ENCODE measurements at places on chromosomes 6 and 20.

DNA sequence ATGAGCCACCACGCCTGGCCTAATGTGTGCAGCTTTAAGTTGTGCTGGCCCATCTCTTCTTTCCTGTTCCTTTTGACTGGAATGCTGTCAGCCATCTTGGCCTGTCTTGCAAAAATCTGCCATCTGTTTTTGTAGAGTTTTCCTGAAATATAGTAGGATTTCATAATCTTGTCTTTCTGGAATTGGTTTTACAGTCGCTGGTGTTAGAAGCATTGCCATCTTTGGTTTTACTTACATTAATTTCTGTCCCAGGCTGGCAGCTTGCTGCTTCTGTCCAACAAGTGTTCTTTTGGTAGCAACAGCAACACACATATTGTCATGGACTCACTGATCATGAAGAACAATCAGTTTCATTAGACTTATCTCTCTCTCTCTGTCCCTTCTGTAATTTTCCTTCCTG lies 29.1 kb upstream of the TULP1 start:
- DNase-seq: no peak

DNA sequence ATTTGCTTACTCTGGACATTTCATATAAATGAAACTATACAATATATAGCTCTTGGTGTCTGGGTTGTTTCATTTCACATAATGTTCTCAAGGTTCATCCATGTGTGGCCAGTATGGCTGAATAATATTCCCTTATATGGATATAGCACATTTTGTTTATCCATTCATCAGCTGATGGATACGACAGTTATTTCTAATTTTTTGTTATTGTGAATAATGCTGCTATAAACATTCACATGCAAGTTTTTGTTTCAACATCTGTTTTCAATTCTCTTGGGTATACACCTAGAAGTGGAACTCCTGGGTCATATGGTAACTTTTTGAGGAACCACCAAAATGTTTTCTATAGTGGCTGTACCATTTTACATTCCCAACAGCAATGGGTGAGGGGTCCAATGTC lies 101.1 kb downstream of the CDK19 start:
- DNase-seq: no peak

DNA sequence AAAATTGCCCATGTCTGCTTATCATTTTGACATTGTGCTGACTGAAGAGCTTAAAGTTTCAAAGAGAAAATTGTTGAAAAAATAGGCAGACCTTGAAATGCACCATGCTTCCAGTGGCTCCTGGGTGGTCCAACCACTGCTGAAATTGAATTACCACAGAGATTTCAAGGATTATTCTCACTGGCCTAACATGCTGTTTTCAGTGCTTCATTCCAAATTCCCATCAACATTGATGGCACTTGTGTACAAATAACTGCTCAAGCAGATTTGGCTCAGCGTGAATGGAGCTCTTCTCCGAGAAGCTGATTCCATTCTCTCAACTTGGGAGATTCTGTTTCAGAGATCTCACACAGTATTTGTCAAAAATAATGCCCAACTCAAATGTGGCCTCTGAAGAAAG lies 75.5 kb downstream of the LAMA4 start:
- DNase-seq: no peak

DNA sequence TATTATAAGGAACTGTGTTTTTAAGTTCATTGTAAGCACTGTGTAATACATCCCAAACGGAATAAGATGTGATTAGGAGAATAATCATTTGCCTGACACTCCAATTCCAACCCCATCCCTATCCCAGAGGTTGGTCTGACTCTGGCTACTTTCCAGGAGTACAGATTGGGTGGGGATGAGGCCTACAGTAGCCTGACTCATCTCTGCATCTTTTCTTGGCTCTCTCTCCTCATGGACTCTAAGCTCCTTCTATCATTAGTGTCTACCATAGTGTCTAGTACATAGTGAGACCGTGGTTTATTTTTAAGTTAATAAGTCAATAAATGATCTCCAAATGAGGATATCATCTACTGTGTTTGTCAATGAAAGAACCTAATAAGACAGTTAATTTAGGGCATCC lies 92.2 kb upstream of the CNKSR3 start:
- DNase-seq: no peak

GRCh38 chr6:132058975-132059374 lies 107.8 kb upstream of the CCN2 start:
- no peak for DNase-seq

GRCh38 chr6:168413856-168414255 lies 27.1 kb upstream of the SMOC2 start:
- no peak for DNase-seq

- no peak for DNase-seq
Observed at GRCh38 chr6:22526736-22527135, 42.6 kb upstream of the HDGFL1 start.

GRCh38 chr20:33773412-33774089 lies 37.6 kb upstream of the CHMP4B start:
- DNase-seq: no peak

DNA sequence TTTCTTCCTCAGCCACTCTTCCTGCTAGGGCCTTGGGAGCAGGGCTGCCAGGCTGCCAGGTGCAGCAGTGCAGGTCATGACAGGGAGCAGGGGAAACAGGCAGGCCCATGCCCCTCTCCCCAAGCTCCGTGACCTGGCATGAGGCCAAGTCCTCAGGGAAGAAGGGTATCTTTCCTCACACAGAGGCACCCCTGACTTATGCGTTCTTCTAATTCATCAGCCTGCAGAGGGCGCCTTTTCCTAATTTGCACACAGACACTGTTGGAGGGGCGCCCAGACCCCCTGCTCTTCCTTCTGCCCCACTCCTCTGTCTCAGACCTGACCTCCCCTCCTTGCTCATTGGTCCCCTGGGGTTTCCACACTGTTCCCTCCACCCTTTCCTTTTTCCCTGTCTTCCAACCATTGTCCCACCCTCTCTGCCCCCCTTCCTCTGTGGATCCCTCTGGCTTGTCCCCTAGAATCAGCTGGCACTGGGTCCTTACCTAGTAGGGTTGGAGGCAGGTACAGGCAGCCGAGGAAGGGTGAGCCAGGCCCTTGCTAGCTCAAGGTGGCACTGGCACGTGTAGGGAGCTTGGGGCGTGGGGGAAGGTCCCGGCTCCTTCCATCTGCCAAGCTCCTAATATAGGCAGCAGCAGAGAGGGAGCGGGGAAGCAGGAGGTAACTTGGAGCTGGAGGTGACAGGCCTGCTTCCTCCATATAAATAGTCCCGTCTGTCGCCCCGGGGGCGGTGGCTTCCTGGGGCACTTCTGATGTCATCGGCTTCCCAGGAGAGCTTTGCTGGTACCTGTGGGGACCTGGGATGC lies 154.9 kb upstream of the MLN start:
- DNase-seq: no peak

DNA sequence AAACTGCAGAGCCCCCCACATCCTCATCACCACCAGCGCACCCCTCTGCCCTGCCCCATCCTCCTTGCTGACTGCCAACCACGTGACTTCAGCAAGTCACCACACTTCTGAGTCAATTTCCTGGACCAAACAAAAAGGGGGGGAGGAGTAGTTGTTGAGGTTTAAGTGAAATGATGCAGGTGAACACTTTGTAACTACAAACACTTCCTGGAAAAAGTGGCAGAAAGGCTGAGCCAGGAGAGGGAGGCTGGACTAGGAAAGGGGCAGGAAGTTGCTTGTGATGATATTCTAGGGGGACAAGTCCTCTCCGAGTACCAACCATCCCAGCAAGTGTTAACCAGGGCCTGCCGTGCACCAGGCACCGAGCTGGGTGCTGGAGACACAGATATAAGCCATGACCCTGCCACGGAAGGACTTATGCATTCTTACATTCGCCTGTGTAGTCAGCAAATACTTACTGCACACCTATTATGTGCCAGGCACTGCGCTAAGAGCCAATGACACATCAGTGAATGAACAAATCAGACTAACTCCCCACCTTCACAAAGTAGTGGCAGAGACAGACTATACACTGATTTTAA lies 67.3 kb downstream of the PREX1 start:
- DNase-seq: peak; percentile 43

DNA sequence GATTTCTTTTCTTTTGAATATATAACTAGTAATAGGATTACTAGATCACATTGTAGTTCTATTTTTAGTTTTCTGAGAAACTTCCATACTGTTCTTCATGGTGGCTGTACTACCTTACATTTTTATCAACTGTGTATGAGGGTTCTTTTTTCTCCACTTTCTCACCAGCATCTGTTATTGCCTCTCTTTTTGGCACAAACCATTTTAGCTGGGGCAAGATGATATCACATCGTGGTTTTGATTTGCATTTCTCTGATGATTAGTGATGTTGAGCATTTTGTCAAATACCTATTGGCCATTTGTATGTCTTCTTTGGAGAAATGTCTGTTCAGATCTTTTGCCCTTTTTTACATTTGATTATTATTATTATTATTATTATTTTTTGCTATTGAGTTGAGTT lies 86.1 kb upstream of the TCF21 start:
- no peak for DNase-seq

DNA sequence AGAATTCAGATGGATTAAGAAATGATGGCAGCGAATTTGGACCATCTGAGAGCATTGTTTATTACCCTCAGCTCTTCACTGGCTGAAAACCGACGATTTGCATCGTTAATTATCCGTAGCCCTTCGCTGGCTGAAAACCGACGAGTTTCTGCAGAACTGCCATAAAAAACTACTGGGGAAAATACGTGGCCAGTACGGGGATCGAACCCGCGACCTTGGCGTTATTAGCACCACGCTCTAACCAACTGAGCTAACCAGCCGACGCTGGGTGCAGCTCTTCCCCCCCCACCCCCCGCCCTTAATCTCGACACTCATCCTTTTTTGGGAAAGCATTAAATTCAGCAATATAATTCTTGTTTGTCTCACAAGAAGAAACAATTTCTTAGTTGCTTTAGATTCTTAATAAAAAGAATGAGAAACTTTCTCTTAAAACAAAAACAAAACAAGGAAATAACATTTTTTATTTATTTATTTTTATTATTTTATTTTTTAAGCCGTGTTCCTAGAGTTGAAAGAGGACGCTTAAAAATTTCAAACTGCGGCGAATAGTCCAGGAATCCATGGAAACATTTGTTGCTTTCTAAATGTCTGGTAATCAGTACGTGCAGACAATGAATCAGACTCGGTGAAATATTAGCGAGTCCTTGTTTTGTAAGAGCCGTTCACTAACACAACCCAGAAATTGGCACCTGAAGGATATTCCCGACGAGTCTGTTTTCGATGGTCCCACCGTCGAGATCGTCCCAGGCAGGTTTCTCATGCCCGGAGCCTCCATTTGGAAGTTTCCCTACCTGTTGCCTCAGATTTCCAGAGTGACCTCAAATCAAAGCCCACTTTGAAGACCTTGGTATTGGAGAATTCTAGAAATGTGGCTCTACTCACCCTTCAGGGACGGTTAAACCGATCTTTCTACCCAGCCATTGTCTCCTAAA lies 27.8 kb downstream of the PRSS16 start:
- no peak for DNase-seq

DNA sequence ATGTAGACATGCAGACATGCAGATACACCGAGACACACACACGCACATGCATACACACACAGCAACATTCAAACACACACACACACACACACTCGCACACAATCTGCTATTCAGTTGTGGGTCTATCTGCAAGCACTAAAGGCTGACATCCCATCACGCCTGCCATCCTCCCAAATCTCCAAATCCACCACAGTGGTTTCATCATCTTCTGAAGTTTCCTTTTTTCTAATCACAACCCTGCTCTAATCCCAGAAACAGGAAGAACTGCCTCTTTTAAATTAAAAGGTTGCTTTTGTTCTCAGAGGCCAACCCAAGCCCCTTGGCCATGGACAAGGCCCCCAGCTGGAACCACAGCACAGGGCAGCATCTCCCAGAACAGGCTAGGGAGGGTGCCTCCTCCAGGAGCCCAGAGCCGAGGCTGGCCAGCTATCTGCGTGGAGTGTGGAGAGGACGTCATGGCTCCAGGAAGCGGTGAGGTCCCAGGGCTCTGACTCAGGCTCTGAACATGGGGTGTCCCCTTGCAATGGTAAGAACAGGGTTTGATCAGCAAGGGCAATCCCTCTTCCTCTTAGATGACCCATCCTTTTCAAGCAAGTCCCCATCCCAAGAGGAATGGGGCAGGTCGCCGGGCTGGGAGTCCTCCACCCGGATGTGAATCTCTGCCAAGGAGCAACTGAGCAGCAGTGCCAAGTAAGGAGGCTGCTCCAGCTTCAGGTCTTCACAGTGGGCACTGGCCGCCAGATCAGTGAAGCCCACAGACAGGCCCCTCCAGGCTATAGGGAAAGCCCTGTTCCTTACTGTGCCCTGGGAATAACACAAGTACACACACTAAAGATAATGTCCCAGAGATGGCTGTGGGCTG lies 14.7 kb downstream of the FOXF2 start:
- DNase-seq: no peak

DNA sequence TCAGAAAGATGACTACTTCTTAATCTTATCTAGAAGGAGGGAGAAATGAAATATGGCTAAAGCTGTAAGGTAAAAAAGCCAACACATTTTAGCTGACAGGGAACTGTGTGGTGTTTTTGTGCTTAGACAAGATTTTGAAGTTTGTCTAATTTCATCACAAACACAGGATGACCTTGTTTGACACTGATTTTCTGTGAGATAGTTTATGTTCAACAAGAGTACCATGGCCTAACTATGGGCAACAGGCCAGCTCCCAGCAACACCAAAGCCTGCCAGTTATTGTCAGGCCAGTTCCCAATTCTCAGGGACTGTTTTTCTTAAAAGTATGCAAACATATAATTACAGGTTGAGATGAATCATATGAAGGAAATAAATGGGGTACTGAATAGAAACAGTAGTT lies 5.5 kb upstream of the ABCF1 start:
- DNase-seq: no peak

DNA sequence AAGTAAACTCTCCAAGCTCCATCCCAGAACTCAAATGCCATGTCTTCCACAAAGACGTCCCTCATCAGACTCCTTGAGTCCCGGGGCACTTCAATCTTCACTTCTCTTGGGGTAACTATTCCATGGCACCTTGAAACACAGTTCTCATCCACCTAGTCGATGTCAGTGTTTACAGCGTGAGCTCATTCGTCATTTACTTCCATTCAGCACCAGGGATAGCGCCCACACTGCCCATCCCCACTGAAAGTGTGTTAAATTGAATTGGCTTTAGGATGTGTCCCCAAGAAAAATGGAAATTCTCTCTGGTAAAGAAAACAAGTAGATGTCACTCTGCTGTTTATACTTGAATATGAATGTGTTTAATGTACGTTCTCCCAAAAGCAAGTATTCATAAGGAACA lies 31.3 kb downstream of the KCNK15 start:
- DNase-seq: no peak

- no peak for DNase-seq
Observed at GRCh38 chr6:119459207-119459974, 109.8 kb upstream of the MAN1A1 start.
